ENCODE measurements at places on chromosomes 12 and 14.

DNA sequence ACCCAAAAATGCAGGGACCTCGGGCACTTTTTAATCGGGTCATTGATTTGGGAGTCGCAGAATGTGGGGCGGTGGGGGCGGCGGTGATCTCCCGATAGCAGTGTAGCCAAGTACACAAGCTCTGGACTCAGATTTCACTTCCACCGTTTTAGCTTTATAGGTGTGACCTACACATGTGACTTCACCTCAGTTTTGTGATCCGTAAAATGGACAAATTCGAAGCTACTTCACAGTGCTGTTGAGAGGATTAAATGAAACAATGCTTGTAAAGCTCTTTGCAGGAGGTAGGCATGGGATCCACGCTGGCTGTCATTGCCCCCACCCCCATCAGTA, 478 bp downstream of the RITA1 start:
- no peak for DNase-seq

DNA sequence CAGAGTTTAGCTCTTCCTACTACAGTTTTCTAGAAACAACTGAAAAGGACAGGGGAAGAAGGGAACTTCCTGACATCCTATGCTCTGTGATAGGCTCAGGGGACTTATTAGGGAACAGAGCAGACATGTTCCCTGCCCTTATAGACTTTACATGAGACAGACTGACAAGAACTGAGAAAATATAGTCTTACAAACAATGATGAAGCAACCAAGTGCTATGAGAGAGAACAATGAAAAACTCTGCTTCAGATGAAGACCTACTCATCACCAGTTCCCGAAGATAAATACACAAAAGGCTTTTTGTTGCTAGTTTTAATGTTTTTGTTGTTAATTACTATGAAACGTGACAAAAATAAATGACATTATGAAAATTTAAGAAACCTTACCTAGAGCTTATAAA, 115.3 kb downstream of the SEC23A start:
- DNase-seq, result no peak

DNA sequence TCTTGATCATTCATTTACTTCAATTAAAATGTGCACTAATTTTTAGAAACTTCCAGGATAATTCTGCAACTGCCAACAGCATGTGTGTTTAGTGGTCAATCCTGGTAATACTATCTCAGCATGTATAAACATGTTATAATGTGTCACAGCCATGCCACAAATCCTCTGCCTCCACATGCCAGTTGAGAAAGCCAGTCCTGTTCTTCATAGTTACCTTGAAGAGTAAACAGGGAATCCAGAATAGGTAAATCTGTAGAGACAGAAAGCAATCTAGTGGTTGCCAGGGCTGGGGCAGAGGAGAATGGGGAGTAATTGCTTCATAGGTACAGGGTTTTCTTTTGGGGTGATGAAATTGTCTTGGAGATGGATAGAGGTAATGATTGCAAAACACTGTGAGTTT, 85.9 kb downstream of the ARMH4 start:
- DNase-seq, result no peak

DNA sequence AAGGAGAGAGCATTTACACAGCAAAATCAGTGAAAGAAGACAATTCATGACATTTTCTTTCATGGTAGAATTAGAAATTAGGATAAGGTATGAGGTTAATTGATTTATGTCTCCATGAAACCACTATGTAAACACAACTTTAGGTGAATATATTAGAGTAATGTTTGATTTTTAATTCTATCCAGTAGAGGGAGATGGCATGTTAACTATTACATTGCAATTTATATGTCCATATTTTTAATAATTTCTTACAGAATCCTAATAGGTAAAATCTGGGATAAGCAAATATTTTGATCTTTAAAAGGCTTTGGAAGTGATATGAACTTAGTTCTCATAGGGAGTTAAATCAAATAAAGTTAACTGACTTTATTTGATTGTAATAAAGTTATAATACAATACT, 373.4 kb upstream of the PDE3A start:
- DNase-seq, result no peak

GRCh38 chr14:68726093-68726695, 66.7 kb downstream of the ZFP36L1 start:
- DNase-seq, result no peak

GRCh38 chr14:49907186-49907585, 14.3 kb downstream of the ARF6 start:
- no peak for DNase-seq

GRCh38 chr12:103382119-103382518, 113.6 kb downstream of the C12orf42 start:
- no peak for DNase-seq

GRCh38 chr12:65605019-65605418, 219.3 kb upstream of the HMGA2 start:
- DNase-seq, result no peak

- no peak for DNase-seq
These were observed 35.8 kb downstream of the ATP2A2 start for GRCh38 chr12:110316861-110317260.

All from T-helper 9 cell (primary cell).